ENCODE measurements at places on chromosomes 3 and 15.
A peak's percentile ranks its signal among the peaks of the same experiment; 100 is the strongest.

GRCh38 chr15:89767411-89767915 lies 8.7 kb upstream of the MESP2 start:
- DNase-seq: no peak

GRCh38 chr15:35111861-35112260 lies 26.8 kb upstream of the NANOGP8 start:
- DNase-seq: no peak

DNA sequence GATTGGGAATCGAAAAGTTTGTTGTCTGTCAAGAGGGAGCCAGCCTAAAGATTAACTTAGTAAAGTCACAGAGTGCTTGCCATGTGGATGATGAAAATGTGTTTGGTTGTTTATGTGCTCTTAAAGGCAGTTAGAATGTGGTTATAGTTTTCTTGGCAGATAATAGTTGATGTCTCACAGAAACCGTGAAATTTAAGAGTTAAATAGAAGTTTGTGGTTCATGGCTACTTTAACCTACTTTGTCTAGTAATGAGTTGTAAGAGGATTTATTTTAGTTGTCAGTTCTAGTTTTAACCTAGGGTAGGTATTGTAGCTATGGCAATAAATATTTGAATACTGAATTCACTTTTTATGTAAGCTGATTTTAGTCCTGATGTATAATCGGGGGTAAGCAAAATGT lies 36.4 kb upstream of the EIF3J start:
- DNase-seq: no peak

GRCh38 chr15:77870195-77871065 lies 207.1 kb downstream of the TBC1D2B start:
- DNase-seq: peak; percentile 41

- DNase-seq: no peak
Observed at GRCh38 chr3:74501007-74501406, 113.5 kb downstream of the CNTN3 start.

DNA sequence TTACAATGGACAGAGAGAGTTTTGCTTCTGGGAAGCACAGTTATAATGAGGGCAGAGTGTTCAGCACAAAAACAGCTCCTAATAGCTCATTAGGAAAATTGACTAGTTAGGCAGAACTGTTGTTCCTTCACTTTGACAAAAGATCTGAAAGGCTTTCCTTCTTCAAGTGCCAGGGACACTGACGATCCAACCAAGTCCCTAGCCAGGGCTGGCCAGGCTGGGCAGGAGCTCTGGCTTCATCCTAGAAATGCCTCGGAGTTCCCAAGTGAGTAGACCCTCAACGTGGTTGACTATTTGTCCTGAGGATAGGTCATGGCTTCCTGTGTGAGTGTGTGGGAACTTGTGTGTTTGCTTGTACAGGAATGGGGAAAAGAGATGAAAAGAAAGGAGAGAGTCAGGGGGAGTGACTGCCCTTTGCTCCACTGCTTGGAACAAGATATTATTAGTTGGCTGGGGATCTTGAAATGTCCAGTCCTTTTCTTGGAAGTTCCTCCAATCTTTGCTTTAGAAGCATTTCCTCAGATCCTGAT lies 617.9 kb downstream of the NTRK3 start:
- peak; percentile 6 for DNase-seq

DNA sequence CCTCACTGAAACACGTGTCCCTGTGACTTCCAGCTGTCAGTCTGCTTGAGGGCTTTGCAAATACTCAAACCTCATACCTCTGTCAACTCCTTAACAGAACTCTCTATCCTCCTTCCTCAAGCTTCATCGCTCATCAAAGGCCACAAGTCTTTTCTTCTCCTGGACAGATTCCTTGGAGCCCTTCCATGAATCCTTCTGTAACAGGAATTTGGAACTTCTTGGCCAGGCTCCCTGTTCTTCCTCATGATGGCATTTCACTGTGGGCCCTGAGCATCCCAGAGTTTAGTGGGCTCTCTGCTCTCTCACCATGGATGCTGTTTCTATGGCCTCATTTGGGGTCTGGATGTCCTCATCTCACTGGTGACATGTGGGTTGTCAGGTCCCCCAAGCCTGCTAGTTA lies 105.0 kb upstream of the TLE3 start:
- no peak for DNase-seq

DNA sequence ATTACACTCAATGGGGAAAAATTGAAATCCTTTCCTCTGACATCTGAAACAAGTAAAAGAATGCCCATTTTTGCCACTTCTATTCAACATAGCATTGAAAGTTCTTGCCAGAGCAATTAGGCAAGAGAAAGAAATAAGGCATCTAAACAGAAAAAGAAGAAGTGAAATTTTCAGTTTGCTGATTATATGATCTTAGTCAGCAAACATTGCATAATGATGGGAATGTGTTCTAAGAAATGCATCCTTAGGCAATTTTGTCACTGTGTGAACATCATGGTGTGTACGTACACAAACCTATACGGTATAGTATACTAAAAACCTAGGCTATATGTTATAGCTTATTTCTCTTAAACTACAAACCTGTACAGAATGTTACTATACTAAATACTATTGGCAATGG lies 278.0 kb downstream of the CGGBP1 start:
- no peak for DNase-seq

DNA sequence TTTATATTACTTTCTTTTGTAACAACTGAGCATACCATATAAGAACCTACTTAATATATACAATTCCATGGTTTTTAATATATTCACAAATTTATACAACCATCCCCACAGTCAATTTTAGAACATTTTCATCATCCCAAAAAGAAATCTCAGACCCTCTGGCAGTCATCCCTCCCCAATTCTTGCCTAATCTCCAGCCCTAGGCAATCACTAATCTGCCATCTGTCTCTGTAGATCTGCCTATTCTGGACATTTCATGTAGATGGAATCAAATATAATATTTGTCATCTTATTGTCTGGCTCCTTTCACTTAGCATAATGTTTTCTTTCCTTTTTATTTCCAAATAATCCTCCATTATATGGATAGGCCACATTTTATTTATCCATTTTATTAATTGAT lies 92.5 kb downstream of the LARS2 start:
- no peak for DNase-seq

DNA sequence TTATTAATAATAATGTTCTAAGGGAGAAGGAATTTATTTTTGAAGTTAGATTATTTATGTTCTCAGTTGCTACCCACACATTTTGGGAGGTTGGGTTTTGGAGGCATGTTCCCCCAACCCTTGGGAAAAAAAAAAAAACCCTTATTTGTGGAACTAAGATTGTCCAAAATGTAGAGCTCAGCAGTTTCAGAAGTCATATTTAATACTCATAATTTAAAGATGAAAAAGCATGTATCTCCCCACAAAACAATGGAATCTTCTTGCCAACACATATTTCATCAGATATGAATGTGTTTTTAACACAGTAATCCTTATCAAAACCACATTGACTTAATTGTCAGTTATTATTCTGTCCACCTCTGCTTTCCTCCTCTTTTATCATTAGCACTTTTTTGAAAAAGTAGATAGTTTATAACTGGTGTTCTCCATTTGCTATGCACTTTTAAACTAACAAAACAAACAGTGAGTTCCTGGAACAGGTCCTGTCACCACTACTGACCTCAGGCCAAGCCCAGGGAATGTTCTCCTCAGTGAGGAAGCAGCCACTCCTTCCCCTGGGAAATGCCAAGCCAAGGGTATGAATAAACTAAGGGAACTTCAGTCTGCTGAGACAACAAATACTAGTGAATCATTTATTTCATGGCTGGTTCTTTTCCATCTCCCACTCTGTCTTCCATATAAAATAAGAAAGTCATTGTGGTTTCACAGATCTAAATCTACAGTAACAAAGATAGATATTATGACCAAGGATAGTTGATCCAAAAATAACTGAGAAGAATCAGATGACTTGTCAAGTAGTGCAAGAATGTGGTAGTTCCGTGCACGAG lies 414.4 kb upstream of the ALCAM start:
- DNase-seq: no peak

DNA sequence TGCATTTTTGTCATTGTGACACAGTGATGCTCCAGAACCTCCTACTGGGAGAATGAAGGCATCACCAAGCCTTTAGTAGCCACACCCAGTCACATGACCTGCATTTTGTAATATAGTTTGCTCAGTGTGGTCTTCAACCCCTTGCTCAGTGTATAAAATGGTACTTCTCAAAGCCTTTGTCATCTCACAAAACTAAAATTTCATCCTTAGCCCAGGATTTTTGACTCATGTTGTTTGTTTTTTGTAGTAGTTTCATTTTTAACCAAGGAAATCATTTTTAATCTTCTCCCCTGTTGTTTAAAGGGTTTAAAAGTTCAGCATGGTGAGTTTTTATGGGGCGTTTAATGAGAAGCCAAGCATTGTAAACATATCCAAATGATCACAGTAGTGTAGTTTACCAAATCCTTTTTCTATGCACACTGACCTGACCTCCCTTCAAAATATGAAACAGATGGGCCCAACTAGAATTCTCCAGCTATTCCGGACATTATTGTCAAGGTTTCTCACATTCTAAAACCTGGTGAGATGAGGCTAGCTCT lies 123.5 kb upstream of the IL12A start:
- DNase-seq: no peak

GRCh38 chr3:13081603-13082360 lies 8.6 kb upstream of the IQSEC1 start:
- no peak for DNase-seq

DNA sequence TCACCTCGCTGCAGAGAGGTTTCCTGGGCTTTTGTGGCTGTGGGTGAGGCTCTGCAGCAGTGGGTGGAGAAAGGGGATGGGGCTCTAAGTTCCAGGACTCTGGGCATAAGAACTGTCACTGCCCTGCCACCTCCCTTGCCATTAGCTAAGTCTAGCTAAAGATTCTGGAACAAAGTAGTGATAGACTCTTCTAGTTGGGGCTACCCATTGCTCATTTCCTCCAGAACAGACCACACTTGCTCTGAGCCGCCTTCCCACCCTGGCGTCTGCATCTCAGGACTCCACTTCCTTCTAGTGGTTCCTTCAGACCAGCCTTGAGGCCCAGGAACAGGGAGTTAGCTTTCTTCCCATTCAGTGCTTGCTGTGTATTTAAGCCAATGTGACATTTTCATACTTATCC lies 7.5 kb downstream of the ARHGAP31 start:
- DNase-seq: no peak

DNA sequence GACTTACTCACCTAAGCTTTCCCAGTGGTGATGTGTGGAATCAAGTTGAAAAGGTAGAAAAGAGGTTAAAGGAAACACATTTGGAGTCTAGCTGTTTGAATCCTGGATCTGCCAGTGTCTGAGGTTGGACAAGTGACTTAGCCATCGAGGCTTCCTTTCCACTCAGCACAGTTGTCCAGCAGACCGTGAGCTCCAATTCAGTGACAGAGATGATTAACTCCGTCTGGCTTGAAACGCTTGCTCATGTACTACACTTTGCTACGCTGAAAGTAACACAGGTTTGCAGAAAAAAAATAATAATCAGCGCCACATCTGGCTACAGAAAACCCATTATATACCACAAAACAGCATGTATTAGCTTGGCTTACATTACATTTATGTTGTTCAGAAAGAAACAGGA lies 364.9 kb upstream of the MCTP2 start:
- DNase-seq: no peak

- DNase-seq: no peak
Observed at GRCh38 chr15:69826819-69827175, 270.9 kb downstream of the TLE3 start.

DNA sequence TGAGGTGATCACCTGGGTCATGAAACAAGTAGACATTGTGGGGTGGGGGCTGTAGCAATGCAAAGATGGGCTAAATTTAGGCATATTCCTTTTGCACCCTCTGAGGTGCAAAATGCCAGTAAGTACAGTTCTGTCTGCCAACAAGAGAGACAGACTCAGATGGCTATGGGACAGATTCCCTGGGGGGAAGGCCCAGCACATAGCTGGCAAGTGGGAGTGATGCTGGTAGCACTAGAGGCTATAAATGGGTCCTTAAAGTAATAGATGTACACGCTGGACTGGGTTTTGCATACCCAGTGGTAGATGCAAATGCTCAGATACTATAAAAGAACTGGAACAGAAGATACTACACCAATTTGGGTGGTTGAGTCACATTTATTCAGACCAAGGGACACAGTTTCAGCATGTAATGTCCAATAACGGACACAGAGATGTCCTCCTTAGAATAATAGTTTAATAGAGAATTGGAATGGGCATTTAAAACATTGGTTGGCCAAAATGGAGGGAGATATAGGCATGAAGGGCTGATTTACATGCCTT lies 67.4 kb upstream of the RNU6-1 start:
- no peak for DNase-seq

GRCh38 chr15:37046876-37047614 lies 53.3 kb downstream of the MEIS2 start:
- DNase-seq: no peak

DNA sequence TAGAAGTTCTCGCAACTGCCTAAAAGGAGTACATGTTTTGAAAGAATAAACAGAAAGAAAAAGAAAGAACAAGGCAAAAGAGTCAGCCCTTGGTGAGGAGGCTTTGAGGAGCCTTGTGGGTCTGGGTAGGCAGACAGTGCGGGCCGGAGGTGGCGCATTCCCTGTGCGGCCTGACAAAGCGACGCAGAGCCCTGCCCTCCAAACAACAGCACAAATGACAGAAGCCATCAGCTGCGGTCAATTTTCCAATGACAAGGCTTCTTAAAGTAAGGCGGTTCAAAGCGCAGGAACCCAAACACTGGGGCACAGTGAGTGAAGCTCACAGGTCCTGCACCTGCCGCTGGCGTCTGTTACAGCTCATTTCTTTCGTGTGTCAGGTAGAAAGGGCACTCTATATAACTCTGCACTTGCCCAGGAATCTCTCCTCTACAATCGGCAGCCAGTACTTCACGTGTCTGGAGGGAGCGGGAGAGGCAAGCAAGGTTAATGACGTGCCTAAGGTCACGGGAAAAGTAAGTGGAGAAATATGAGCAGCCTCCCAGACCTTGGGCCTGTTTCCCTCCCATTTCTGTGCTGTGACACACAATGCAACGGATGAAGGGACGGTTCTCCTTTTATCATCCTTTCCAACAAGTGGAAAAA lies 178.1 kb downstream of the OPA1 start:
- DNase-seq: no peak

Measured in midbrain (tissue), 1 donor.